ENCODE measurements at places on chromosomes 4 and X.

DNA sequence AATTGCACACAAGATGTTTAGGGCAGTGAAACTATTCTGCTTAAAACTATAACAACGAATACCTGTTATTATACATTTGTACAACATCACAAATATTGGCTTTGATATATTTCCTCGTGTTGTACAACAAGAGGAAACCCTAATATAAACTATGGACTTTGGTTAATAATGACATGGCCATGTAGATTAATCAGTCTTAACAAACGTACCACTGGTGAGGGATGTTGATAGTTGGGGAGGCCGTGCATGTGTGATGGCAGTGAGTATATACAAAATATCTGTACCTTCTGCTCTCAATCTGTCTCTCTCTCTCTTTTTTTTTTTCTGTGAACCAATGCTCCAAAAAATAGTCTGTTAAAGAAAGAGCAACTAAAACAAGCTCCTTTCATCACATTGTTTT, 22.2 kb upstream of the HPGD start:
- DNase-seq: no peak

DNA sequence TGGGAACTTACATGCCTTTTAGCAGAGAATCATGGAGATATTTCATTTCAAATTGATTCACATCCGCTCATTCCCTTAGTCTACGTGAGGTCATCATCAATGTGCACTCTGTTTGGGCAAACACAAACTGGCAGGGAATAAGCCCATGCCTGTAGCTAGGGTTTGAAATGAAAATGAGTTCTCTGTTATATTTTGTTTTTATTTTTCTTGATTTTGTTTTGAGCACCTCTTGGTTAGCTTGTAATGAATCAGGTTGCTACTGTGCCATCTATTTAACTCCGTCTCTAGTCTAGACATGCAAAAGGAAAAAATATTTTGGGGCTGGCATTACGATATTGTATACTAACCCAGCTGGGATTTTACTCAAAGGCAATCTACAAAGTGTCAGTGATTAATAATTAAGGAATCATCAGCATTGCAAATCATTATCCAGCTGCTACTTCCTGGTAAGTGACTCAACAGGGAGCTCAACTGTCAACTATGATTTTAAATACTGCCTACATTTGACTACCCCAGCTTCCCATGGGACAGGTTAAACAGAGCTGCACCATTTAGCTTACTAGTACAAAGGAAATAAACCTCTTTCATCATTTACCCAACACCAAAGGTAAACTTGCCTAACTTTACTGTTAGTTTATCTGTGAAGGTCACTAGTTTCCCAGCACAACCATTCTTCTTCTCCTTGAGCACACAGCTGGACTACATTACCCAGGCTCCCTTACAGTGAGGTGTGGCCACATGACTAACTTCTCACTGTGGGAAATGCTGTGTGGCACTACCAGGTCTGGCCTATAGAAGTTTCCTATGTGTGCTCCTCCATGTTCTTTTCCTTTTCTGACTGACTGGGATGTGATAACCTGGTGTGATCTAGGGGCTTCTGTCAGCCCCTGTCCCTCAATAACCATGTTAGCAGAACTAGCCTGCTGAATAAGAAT, 21.2 kb upstream of the TRPC5OS start:
- no peak for DNase-seq

DNA sequence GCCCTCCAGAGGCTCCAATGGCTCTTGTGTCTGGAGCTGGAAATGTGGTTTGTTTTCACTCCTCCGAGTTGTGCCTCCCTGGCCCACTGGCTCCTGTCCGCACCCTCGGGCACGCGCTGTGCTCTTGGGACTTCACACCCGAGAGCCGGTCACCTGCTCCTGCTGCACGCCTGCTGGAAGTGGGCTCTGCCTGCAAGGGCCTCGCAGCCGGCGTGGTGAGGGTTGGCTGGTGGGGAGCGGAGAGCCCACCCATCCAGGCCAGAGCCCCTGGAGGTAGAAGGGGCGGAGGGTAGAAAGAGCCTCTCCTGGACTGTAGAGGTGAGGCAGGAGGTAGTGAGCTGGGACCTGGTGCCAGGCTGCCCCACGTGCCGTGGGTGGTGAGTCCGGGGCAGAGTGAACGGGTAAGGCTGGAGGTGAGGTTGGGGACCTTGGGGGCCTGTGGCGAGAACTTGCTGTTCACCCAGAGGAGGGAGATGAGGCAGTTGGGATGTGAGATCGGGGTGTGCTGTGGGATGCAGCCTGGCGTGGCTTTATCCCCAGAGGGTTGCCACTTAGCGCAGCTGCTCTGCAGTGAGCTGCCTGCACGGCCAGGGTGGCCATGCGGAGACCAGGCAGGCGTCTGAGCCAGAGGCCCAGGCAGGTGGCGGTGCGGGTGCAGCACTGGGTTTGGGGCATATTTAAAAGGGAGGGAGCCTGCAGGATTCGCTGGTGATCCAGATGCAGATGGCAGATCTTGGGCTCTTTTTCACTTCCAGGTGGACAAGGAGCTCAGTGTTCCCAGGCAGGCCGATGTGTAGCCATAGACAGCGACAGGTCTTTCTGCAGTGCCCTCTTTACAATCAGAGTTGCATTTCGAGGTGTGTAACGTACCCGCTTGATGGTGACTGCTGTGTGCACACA, 48.8 kb downstream of the PCGF3 start:
- DNase-seq: no peak

DNA sequence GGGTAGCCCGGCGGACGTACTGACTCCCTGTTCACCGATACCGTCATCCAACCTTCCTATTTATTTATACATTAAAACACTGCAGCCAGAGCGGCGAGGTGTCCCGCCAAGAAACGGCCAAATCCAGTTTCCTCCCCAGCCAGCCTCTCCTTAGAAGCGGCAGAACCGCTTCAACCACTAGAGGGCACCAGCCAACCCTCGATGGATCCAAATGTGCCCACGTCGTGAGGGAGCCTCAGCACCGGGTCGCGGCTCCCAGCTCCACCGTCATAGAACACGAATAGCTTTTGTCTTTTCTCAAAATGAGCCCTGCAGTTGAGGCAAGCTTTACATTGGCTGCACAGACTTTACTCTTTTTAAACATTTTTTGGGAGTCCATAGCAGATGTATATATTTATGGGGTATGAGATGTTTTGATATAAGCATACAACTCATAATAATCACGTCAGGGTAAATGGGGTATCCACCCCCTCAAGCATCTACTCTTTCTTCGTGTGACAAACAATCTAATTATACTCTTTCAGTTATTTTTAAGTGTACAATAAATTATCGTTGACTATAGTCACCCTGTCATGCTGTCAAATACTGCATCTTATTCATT, 13.0 kb upstream of the HELT start:
- peak; percentile 84 for DNase-seq

DNA sequence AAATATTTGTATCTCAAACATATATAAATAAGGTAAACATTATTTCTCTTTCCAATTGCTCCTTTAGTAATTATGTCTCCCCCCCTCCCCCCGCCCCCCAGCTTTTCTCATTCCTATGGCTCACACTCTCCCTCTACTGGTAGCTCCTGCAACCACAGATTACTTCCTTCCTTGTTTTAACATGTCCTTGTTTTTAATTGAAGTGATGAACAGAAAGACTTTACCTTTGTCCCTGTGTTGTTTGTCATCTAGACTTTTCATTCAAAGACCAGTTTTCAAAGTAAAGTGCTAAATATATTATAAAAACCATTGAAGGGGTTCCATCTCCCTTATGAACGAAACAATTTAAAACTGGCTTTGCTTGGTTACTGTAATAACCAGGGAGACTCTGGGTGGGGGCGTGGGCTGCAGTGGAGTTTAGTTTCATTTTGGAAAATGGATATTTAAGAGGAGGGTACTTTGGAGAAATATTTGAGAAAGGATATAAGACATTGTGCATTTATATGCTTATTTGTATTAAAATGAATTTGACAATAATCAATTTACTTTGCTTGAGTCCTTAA, 352.9 kb downstream of the RAPGEF2 start:
- no peak for DNase-seq

DNA sequence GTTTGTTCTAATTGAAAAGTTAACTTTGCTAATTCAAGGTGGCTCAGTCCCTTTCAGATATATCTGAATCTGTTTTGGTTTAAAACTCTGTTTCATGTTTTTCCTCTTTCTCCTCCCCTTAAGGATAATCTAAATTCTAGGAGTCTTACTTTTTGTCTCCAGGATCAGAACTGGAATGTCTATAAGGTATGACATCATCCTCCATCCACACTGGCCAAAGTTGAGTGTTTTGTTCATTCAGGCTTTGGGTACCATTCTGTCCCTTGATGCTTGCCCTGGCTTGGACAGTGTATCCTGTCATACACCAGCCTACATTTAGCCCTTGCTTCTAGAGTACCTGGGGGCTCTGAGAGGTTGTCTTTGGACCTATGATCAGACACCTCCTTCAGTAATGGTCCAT, 56.8 kb upstream of the ANTXR2 start:
- no peak for DNase-seq

GRCh38 chrX:54043056-54043455, 1.2 kb downstream of the PHF8 start:
- no peak for DNase-seq

DNA sequence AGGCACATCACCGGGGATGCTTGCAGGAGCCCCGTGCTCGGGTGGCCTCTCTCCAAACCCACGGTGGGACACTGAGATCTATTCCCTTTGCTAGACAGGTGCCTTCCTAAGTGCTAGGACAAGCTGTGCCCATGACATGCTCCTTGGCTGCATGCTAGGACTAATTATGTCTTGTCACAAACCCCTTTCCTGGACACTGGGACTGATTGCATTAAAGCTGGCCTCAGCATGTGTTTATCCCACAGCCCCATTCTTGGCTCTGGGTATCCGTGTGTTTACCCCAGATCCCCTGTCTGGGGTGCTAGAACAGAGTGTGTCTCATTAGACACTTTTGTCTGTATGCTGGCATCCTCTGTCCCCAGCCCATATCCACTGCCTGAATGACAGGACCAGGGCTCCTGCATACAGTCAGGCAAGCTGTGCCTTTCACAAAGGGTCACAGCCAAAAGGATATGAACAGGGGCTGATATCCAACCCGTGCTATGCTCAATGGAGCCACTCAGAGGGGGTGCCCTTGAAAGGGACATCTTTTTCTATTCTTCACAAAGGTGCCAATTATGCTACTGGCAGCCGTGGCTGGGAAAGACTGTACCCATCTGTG, 9.2 kb upstream of the IQSEC2 start:
- no peak for DNase-seq

DNA sequence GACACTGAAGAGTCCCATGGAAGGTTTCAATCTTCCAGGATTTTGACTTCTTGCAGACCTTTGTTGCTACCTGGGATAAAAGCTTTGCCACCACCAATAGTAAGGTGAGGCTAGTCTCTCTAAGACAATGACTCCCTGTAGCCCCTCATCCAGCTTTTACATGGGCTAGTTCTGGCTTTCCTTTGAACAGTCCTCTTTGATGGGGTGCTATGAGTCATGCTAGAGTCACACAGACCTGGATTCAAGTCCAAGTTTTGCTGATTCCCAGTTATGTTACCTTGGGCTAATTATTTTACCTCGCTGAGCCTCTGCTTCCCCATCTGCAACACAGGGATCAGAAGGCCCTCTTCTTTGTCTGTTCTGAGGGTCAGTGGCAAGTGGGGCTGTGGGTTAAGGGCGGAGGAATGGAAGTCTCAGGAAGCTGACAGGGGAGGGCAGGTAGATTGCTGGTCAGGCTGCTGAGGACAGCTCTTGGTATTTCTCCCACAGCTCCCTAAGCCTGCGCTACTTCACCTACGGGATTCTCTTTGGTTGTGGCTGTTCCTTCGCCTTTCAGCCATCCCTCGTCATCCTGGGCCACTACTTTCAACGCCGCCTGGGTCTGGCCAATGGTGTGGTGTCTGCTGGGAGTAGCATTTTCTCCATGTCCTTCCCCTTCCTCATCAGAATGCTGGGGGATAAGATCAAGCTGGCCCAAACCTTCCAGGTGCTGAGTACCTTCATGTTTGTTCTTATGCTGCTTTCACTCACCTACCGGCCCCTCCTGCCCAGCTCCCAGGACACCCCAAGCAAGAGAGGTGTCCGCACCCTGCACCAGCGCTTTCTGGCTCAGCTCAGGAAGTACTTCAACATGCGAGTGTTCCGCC, 90.3 kb downstream of the RLIM start:
- DNase-seq: no peak

DNA sequence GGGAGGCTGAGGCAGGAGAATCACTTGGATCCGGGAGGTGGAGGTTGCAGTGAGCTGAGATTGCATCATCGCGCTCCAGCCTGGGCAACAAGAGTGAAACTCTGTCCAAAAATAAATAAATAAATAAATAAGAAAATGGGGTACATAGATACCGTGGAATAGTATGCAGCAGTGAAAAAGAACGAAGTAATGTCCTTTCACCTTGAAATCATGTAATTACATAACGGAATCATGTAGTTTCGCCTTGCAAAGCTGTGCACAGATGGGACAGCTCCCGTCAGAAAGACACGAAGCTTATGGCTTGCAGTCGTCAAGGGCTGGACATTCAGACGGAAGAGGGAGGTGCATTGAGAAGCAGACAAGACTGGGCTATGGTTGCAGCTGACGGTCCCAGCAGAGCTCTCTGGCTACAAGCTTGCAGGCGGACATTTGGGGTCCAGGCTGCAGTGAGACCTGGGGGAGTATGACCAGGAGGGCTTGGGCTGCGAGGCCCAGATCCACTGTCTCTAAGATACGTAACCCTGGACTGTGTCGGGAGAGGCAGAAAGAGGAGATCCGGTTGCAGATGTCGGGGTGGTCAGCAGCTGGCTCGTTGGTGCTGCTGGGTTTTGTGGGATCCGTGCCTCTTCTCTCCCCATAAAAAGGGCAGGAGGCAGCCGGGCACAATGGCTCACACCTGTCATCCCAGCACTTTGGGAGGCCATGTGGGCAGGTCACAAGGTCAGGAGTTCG, 6.2 kb upstream of the P2RY8 start:
- DNase-seq: no peak

- DNase-seq: no peak
Measured at GRCh38 chr4:76582074-76582816, 147.2 kb downstream of the SHROOM3 start.

- DNase-seq: no peak
Measured at GRCh38 chr4:189974056-189974455, 33.4 kb downstream of the FRG1 start.

GRCh38 chr4:184979461-184980124, 38.7 kb upstream of the HELT start:
- DNase-seq: no peak

DNA sequence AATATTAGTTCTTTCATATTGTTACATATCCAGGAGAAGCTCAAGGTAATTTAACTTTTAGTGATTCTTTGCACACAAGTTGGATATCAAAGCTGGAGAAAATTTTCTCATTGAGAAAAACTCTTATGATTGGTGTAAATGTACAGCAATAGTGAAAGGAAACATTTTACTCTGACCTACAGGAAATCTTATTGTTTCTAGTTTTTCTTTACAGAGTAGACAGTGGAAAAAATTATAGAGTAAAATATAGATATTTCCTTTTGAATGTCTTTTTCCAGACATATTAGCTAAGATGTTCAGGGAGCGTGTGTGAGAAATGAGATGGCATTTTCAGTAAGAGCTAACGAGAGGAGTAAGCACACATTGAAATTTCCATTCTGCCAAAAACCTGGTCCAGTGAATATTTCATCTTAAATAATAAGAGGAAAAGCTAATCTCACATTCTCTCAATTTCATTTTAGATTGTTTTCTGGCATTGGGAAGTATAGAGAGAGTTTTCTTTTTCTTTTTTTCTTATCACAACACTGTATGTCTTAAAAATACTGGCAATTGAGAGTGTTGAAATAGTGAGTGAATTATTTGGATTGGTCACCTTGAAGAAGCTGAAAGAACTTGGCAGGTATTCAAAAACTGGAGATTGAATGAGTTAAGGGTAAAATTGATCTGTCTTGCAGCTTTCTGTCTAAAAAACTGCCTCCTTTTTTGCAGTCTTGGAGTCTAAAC, 15.6 kb upstream of the ATP8A1 start:
- no peak for DNase-seq

Data from activated CD4-positive, alpha-beta T cell treated with anti-CD3 and anti-CD28 coated beads, Interleukin-2, amount 10 ng/mL, durations not matched to agents 7 days and 5 days (primary cell).